ENCODE measurements at places on chromosomes 4 and X.

DNA sequence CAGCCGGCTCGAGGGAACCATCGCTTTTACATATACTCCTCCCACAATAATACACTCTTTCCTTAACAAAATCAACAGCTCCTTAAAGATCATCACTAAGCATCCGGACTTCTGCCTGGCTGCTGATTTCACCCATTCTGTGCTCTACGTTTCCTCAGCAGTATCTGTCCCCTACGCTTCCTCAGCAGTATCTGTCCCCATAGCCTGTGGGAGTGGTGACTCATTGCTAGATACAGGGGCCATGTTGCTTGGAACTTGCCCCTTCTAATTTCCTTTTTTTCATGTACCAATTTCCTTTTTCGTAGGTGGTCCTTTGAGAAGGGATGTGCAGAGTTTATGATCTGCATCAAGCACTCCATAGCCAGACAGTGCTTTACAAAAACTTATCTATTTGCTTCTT is 18.6 kb downstream of the MAP3K15 start:
- DNase-seq = no peak

GRCh38 chr4:104344342-104344980 is 150.2 kb downstream of the CXXC4 start:
- DNase-seq = no peak

- DNase-seq = no peak
Measured at GRCh38 chrX:150062292-150063137, 124.2 kb upstream of the EOLA2 start.

- DNase-seq = no peak
Measured at GRCh38 chrX:2679534-2680485, 11.3 kb upstream of the CD99 start.

DNA sequence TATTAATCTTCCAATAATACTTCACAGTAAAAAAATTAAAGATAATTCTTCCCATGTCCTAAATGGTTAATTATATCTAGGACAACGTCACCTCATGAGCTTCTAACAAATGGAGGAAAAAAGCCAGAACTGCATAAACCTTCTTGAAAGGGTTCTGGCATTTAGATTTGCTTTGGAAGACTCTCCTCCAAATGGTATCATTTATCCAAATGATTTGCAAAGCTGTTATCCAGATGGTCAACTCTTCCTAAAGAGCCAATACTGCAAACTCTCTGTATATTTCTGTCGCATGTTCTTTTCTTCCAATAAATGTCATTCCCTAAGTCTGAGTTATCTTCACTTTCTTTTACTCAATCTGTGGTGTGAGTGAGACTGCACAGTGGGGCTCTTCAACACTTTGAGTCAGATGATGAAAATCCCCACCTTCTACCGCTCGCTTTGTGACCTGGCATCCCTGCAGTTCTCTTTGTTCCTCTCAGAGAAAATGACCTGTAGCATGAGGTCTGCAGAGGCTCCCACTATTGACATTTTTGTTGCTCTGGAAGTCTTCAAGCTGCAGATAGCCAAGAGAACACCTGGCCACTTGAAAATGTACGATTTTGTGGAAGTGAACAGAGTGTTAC is 52.9 kb downstream of the TMEM150C start:
- no peak for DNase-seq

- DNase-seq = no peak
Measured at GRCh38 chr4:3010577-3010976, 47.2 kb downstream of the GRK4 start.

DNA sequence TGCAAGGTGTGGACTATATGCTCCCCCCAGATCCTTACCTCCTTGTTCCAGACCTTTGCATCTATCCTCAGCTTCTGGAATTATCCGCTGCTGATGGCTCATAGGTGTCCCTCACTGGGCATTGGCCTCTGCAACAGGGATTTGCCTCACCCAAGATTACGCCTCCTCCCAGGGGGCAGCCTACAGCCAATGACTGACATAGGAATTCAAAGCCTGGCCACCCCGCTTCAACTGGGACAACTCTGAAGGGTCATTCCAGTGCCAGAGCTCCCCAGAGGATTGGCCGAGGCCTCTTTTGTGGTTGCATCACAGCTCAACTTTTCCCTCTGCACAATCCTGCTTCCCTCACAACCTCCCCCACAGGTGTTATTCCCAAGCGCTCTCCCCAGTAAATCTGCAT is 5.0 kb downstream of the SYN1 start:
- no peak for DNase-seq

Data from stimulated activated CD4-positive, alpha-beta T cell treated with anti-CD3 and anti-CD28 coated beads, TNF-alpha, amount 100 ng/mL, for 4 hours (primary cell).